AG04450 (cell line): ENCODE measurements at places on chromosomes 11 and 22. TPM values are rescaled to one million over a fixed set of nuclear protein-coding genes. Genes with fewer than 3 reads are reported as not detected.

DNA sequence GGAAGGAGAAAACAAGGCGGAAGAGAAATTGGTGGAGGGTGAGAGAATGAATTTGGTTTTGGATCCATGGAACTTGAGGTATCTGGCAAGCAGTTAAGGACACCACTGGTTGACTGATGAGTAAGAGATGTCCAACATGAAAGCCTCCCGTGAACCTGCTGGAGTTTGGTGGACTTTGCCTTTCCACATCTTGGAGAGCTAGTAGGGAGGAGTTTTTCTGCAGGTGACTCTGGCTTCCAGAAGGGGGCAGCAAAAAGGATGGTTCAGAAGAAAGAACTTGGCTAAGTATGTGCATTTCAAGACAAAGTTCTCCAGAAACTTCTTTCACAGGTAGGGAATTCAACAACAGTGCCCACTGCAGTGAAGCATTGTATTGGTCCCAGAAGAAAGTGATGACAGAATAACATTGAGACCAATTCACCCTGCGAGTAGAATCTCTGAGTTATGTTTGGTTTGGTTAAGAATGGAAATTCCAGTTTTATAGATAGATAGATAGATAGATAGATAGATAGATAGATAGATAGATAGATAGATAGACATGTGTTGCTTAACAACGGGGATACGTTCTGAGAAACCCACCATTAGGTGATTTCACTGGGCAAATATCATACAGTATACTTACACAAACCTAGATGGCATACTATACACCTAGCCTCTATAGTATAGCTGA is 28.5 kb downstream of the DCDC1 start:
- DNase-seq, result no peak

GRCh38 chr11:91248199-91248807 is 976.3 kb upstream of the FAT3 start:
- peak; percentile 11 for DNase-seq

DNA sequence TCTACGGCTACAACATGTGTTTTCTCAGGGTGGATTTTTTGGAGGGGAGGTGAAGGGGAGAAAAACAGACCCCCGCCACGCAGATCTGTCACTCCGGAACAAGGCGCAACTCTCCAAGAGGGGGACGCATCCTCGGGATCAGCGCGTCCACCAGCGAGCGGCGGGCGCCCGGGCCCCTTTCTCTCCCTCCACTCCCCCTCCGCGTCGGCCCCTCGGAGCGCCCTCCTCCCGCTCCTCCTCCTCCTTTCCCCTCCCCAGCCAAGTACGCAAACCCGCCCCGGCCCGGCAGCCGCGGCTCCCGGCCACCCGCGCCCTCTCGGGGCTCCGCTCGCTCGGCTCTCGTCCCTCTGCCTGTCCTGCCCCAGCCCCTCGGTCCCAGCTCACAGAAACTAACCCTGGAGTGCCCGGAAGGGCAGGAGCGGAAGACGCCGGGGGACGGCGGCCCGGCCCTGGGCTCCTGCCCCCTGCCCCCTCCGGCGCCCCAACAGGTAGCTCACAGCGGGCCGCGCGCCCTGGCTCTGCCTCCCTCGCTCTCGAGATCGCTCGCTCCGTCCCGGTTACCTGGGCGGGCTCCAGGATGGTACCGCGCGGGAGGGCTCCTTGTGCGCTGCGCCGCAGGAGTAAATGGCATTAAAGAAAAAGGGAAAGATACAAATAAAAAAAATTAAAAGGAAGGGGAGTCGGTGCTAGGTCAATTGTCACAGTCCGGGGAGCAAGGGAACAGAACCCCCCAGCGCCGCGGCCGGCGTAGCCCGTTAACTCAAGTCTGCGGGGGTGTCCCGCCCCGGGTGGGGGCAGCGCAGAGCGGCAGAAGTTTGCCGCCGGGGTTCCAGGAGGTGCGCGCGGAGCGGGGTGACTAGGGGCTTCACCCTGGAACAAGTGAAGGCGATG is 131.4 kb upstream of the C11orf58 start:
- no peak for DNase-seq

GRCh38 chr11:100734743-100735527 is 47.8 kb downstream of the ARHGAP42 start:
- no peak for DNase-seq

DNA sequence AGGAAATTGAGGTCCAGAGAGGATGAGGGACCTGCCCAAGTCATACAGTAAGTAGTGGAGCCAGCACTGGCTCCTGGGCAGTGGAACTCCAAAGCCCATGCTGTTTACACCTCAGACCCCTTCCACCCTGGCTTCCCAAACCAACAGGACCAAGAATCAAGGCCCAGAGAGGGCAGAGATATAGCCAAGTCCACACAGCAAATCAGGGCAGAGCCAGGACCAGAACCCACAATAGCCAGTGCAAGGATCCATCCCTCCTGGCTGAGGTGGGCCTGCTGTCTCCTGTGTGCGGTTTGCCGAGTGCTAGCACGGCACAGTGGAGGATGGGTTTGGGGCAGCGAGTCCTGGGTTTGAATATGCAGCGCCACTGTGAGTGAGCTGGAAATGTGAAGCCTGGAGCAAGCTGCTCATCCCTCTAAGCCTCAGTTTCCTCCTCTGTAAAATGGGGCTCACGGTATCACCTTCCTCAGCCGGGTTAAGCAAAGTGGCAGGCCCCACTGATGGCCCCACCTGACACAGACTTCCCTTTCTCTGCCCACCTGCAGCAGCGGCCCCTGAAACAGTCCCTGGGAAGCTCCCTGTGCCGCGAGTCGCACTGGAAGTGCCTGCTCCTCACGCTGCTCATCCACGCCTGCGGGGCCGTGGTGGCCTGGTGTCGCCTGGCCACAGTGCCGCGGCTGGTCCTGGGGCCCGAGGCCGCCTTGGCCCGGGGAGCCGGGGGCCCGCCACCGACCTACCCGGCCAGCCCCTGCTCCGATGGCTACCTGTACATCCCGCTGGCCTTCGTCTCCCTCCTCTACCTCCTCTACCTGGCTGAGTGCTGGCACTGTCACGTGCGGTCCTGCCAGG is 2.3 kb downstream of the TMEM151A start:
- no peak for DNase-seq

DNA sequence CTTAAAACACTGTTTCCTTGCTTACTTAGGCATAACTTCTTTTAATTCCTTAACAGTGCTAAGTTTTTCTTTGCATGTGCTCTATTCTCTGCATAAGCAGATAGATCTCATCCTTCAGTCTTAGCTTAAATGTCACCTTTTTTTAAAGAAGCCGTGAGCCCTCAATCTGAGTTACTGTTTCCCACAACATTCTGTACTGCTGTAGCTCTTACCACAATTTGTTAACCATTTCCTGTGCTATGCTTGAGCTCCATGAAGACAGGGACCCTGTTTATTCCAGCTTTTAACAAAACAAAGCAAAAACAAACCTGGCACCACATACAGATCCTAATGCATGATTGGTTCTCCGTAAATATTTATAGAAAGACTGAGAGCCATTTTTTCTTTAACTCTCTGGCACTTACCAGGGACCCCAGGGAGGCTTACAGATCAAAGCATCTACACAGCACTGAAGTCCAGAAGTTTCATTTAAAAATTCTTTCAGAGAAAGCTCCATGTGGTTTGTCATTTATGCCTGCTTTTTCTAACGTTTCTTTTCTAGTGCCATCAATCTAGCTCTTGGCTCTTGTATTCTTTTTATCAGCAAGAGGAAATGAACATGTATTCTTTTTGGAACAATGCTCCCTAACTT is 74.9 kb downstream of the DYNC2H1 start:
- no peak for DNase-seq

DNA sequence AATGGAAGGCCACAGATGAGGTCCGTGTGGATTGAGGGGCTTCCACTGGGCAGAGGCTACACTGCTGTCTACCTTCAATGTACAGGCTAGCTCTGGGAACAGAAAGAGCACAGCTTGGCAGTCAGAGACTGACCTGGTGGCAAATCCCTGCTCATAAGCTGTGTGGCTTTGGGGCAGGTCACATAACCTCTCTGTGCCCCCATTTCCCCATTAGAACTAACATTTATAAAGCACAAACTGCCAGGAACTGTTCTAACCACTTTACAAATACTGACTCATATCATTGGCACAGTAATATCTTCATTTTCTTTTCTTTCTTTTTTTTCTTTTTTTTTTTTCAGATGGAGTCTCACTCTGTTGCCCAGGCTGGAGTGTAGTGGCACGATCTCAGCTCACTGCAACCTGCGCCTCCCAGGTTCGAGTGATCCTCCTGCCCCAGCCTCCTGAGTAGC is 3.1 kb downstream of the FOSL1 start:
- no peak for DNase-seq

- no peak for DNase-seq
Observed at GRCh38 chr22:37922191-37922590, 16.1 kb downstream of the MICALL1 start.

- no peak for DNase-seq
Observed at GRCh38 chr11:64796047-64796756, 6.8 kb downstream of the MAP4K2 start.

DNA sequence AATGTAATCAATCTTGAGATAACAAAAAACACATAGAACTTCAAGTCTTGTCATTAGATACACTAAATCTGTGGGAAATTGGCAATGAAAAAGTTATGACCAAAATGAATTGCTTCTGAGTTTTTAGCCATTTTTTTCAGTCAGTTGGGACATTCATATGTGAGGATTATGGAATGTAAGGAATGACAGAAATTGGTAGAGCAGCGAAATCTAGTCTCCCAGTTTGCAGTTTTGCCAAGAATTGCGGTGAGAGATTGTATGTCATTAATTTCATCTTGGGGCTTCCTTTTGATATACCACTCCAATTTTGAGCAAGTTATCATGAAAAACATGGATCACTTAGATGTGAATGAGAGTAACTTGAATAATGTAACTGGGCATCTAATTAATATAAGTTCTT is 49.9 kb downstream of the SIK2 start:
- no peak for DNase-seq

GRCh38 chr11:810040-810567 is 337 bp downstream of the RPLP2 start:
- DNase-seq, result no peak

DNA sequence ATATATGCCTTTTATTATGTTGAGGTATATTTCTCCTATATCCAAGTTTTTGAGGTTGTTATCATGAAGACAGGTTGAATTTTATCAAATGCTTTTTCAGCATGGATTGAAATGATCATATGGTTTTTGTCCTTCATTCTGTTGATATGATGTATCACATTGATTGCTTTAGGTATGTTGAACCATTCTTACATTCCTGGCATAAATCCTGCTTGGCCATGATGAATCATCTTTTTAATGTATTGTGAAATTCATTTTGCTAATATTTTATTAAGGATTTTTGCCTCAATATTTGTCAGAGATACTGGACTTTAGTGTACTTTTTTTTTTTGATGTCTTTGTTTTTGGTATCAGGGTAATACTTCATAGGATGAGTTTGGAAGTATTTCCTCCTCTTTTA is 283.8 kb upstream of the C11orf87 start:
- no peak for DNase-seq

DNA sequence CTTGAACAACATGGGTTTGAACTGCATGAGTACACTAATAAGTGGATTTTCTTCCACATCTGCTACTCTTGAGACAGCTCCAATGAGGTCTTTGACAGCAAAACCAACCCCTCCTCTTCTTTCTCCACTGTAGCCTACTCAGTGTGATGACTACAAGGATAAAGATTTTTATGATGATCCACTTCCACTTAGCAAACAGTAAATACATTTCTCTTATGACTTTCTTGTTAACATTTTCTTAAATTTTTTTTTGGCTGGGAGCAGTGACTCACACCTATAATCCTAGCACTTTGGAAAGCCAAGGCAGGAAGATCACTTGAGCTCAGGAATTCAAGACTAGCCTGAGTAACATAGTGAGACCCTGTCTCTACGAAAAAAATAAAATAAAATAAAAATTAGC is 9.9 kb upstream of the EIF4G2 start:
- peak; percentile 70 for DNase-seq

GRCh38 chr11:14384338-14384737 is 25.4 kb upstream of the RRAS2 start:
- DNase-seq, result peak; percentile 41

- DNase-seq, result no peak
Observed at GRCh38 chr11:57440744-57441414, 14.0 kb upstream of the SLC43A3 start.

DNA sequence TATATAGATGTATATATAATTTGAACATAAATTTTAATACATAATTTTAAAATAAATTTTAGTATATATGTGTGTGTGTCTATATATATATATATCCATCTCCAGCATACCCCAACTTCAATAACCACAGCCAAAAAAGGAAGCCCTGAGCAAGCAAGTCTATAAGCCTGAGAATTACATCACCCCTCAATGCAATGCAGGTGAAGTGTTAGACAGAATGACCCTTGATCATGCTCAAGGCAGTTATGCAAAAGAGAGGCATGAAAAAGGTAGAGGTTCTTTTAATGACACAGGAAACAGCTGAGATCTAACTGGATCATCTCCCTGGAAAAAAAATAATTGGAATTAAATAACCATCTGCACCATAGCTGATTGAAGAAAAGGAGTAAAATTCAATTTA is 557.9 kb upstream of the ANO5 start:
- DNase-seq, result no peak

DNA sequence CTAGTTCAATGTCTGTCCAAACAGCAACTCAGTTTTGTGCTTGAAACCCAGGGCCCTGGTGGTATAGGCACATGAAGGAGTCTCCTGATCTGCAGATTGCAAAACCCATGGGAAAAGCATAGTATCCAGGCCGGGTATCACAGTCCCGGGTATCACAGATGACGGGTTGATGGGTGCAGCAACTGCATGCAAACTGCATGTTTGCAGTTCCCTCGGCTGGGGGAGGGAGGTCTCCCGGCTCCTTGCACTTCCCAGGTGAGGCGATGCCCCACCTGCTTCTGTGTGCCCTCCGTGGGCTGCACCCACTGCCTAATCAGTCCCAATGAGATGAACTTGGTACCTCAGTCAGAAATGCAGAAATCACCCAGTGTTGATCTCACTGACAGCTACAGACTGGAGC is 53.9 kb downstream of the KCNQ1 start:
- DNase-seq, result no peak

GRCh38 chr11:46983598-46983997 is 47.0 kb downstream of the CSTPP1 start:
- no peak for DNase-seq

DNA sequence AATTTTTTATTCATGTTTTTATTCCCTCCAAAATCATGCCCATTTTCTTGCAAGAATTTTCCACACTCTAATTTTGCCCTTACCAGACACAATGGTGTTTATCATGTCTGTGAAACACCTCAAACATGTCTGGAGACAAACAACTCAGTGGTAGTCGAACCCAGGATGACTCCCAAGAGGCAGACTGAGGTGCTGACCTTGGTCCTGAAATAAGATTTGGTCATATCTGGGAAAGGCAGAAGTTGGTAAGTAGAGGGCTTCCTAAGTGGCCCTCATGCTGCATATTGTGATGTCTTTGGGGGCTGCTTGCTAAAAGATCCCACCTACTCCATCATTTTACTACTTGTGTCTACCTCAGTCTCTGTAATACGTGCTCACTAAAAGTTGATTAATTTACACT is 369.4 kb upstream of the ISX start:
- DNase-seq, result no peak

GRCh38 chr11:122578171-122578825 is 77.2 kb upstream of the UBASH3B start:
- no peak for DNase-seq

- no peak for DNase-seq
Observed at GRCh38 chr11:10247011-10247410, 47.0 kb downstream of the SBF2 start.

The NXPE1 gene
- not detected in 2 replicates for polyA plus RNA-seq

The DERL3 gene
- polyA plus RNA-seq, result 0.19 and 0.27 TPM in 2 replicates

The TMPRSS6 gene
- not detected in 2 replicates for polyA plus RNA-seq

The UBQLNL gene
- 0.31 and 0.42 TPM in 2 replicates for polyA plus RNA-seq

The CYP2D6 gene
- polyA plus RNA-seq, result 0.15 and 0.37 TPM in 2 replicates

The RGL4 gene
- polyA plus RNA-seq, result not detected in 2 replicates

The C11orf86 gene
- polyA plus RNA-seq, result not detected in 2 replicates

The SLC7A4 gene
- 0.11 and 0.24 TPM in 2 replicates for polyA plus RNA-seq

The TMEM45B gene
- polyA plus RNA-seq, result not detected in 2 replicates

The PHF21B gene
- polyA plus RNA-seq, result 0.02 TPM in 1 of 2 replicates, not detected in the other

The APLP2 gene
- 238 and 273 TPM in 2 replicates for polyA plus RNA-seq

The TSPAN32 gene
- polyA plus RNA-seq, result 0.10 and 0.14 TPM in 2 replicates
